ENCODE measurements at places on chromosomes 12 and 14.

DNA sequence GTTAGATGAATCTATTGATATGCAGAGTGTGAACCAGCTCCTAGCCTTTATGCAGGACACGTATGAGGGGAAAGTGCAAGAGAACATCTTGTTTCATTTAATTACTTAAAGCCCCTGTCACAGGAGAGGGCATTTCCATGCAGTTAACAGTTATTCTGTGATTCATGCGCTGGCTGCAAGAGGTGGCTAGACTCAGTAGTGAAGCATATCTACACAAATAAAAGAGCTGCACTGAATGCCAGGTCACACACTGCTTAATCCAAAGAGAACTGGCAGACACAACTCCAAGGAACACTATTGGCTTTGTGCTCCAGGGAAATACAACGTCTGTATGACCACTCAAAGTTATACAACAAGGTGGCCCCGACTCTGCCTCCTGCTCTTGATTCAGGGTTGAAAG, 394.1 kb downstream of the C12orf75 start:
- DNase-seq, result no peak

DNA sequence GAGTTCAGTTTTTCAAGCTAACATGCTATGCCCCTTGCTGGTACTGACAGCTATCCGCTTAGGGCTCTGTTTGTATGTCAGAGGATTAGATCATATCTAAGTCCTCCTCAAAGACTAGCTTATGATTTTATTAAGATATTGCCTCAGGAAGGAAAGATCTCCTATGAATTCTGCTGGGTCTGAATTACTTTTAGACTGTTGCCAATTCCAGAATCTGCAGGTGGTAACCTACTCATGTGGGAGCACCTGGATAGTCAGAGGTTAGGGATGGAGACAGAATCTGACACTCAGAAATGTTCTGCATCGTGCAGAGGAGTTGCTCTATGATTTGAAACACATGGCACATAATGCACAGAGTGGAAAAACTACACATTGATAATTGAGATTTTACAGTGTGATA, 843.4 kb downstream of the SLC6A15 start:
- no peak for DNase-seq

DNA sequence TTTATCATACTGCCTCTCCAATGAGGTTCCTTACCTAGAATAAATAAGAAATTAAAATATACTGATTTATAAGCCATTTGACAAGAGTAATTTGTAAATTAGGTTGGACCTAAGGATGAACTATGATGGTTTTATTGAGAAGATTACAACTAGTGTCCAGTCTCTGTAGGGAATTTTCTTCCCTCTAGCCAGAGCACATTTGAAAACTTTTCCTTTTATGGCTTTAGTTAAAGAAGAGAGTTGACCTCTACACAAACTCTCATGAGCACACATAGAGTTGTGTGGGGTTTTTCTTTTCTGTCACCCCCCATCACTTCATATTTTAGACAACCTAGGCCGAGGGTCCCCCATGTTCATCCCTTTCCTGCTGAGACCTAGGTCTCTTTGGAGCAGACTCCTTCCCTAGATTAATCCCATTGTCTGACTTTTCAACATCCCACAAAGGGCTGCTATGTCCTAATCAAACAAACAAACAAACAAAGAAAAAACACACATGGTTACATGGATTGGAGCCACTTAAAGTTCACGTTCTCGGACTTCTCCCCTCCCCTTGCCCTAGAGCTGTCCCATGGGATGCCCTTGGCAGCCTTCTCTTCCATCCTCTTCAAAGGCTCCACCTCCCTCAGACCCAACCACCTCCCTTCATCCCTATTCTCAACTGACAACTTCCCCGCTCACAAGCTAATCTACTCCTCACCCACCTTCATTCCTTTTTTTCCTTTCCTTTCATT, 40.7 kb downstream of the GPR135 start:
- no peak for DNase-seq

DNA sequence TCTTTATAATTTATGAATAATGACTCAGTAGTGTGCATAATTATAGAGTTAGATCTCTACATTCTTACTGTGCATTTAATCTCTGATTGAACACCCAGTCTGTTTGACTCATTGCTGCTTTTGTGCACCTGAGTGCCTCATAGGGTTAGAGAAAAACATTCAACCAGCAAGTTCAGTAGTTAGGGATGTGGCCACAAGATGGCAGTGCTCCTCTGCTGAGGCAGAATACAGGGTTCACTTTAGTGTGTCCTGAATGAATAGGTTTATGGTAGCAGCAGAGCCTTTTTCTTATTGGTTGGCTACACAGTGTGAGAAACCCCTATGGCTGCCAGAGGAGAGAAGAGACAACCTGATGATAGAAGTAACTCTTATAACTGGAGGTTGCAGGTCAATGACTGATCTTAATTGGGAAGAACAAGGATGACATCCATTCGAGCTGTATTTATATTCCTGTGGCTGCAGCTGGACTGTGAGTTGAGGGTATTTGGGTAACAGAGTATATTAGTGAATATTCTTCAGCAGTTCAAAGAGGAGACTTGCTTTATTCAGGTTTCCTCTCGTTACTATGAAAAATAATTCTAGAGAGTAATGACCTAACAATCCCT, 194.9 kb upstream of the OR4E1 start:
- DNase-seq, result peak; percentile 73

DNA sequence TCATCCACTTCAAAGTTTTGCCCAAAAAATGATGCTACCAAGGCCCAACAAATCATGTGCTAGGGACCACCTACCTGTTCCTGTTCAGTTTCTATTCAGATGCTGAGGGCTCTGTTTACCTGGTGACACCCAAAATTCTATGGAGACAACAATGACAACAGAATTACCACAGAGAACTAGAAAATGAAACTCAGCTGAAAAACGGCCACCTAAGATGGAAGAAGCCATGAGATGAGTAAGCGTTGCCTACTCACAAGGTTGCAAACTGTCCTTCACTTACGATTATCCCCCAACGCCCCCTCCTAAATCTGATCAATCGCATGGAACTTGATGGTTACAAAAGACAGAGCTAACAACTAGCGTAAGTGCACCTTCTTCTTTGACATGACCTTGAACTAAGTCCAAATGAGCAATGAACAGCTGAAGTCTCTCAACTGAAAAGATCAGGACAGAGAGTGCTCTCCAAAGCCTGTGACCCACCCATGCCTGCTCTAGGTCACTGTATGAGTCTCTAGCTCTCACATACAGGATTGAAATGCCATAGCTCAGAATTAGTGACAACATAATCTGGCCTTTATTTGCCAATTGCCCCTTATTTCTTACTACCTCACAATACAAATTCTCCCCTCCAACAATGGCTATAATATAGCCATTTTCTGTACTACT, at the start of gene RNASE11:
RNASE11 (minus strand) TSS at position 513 of the 666 bp plus-strand sequence.
- no peak for DNase-seq

GRCh38 chr14:64566651-64567122, 16.9 kb downstream of the PPP1R36 start:
- no peak for DNase-seq

DNA sequence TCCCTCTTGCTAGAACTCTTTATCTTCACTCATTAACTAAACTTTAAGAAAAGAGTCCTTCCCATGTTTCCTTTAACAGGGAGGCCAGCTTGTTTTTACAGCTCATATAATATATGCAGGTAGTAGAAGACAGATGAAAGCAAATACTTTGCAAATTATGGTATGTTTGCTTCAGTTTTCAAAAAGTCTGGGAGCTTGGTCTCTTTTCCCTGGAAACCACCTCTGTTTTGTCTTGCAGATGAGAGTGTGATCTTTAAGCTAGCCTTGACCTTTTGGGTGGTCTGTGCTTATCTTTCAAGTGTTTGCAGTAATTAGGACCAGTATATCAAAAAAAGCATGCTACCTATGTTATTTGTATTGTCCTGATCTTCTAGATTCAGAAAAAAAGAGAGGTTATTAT, 62.7 kb downstream of the ERC1 start:
- no peak for DNase-seq

GRCh38 chr12:123035841-123036240, 55.4 kb downstream of the ARL6IP4 start:
- no peak for DNase-seq

- DNase-seq, result no peak
These were observed 194.3 kb downstream of the CPNE8 start for GRCh38 chr12:38711054-38711453.

- no peak for DNase-seq
These were observed 400.0 kb upstream of the FLRT2 start for GRCh38 chr14:85129921-85130320.

DNA sequence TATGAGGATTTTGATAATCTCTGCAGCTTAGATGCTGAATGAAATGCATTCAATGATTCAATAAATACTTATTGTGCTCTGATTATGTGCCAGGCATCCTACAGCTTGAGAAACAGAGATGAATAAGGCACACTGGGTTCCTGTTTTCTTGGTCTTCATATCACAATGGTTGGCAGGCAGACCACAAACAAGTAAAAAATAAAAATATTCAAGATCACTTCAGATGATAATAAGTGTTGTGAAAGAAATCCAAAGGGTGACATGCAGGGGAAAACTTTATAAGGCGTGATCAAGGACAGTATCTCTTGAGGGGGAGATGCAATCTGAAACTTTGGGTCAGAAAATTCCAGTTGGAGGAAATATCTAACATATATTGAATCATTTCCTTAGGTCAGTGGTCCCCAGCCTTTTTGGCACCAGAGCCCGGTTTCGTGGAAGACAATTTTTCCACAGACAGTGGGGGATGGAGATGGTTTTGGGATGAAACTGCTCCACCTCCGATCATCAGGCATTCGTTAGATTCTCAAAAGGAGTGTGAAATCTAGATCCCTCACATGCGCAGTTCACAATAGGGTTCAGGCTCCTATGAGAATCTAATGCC, 73.7 kb upstream of the RAP1B start:
- no peak for DNase-seq

GRCh38 chr14:89958966-89959365, 3.2 kb downstream of the TDP1 start:
- no peak for DNase-seq

GRCh38 chr12:101165319-101165718, 44.7 kb downstream of the SLC5A8 start:
- DNase-seq, result no peak

GRCh38 chr12:124993626-124994436, at the start of gene BRI3BP:
Gene BRI3BP, plus strand, starts transcription at chr12:124993645. Its CDS starts 146 bp downstream, at chr12:124993791.
- DNase-seq, result peak; percentile 44

DNA sequence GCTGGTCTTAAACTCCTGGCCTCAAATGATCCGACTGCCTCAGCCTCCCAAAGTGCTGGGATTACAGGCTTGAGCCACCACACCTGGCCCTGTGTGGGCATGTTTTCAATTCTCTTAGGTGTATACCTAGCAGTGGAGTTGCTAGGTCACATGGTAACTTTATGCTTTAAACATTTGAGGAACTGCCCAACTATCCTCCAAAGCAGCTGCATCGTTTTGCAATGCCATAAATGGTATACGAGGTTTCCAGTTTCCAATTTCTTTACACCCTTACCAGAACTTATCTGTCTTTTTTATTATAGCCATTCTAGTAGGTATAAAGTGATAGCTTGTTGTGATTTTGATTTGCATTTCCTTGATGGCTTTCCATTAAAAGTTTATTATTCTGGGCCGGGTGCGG, 25.1 kb downstream of the RBMS2 start:
- no peak for DNase-seq

- DNase-seq, result no peak
These were observed 2.1 kb downstream of the KRT84 start for GRCh38 chr12:52383331-52383730.

GRCh38 chr14:85041618-85042017, 488.3 kb upstream of the FLRT2 start:
- no peak for DNase-seq

- DNase-seq, result no peak
These were observed 31.3 kb upstream of the GSC start for GRCh38 chr14:94801225-94801624.

DNA sequence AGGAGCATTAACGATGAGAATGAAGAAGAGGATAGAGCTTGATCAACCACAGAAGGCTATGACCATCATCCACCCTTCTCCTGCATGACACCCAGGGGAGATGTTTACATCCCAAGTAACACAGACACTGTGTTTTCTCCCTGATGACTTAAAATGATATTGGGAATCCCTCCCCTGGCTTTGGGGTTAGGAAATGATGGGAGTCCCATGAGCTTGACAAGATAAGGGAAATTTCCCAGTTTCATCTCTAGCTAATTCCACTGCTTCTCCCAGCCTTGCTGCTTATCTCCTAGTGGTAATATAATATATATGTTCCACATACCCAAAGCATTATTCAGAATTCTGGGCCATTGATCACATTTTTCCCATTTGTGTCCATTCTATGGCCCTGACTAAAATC, 4.0 kb upstream of the OR6S1 start:
- DNase-seq, result no peak

GRCh38 chr12:89370421-89370831, 18.1 kb upstream of the DUSP6 start:
- DNase-seq, result peak; percentile 37

- no peak for DNase-seq
These were observed 14.3 kb downstream of the COCH start for GRCh38 chr14:30888480-30889243.

DNA sequence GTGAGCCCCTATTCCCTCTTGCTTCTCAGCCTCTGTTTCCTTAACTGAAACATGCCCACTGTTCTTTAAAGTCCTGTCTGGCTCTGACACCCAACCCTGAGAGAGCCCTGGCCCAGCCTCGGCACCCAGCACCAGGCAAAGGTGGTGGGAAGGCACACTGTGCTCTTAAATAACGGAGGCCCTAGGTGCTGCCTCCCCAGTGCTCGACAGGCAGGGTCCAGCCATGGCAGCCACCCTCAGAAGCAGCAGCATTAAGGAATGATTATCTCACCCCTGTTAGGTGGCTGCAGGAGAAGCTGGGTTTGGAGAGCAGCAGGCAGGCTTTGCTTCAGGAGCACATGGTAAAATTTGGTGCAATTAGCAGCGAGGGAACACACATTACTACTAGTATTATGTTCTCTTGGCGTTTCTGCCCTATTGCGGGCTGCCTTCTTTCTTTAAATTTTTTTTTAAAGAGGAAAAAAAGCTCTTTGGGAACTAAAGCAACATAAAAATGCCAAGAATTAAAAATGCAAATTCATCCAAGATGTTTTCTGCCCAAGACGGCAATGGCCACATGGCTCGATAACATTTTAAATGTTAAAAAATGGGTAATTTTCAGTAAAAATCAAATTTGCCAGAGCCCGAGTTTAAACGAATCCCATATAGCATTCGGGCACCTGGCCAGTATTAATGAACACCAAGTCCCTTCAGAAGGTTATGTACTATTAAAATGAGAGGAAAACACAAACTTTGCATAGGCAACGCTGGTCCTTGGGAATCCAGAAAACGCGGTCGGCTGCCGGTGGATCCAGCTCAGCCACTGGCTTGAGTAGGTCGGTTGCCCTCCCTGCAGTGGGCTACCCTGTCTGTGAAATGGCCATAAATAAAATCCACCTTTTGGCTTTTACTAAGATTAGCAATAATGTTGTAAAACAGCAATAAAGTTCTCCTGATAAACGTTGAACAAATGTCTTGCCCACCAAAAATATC, 152.2 kb downstream of the BCL11B start:
- no peak for DNase-seq
